ENCODE measurements at places on chromosomes 1 and 21.
A peak's percentile ranks its signal among the peaks of the same experiment; 100 is the strongest.

GRCh38 chr1:223771469-223771813 lies 59.1 kb downstream of the CAPN2 start:
- DNase-seq = no peak

DNA sequence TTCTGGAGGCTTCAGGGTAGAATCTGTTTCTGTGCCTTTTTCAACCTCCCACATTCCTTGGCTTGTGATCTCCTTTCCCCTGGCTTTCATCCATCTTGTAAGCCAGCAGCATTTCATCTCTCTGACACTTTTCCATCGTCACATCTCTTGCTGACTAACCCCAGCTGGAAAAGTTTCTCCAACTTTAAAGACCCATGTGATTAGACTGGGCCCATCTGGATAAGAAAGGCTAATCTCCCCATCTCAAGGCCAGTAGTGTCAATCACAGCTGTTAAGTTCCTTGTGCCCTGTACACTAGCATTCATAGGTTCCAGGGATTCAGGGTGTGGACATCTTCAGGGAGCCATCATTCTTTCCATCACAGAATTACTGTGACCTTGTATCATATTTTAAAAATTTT lies 452.1 kb downstream of the TTLL7 start:
- DNase-seq = no peak

DNA sequence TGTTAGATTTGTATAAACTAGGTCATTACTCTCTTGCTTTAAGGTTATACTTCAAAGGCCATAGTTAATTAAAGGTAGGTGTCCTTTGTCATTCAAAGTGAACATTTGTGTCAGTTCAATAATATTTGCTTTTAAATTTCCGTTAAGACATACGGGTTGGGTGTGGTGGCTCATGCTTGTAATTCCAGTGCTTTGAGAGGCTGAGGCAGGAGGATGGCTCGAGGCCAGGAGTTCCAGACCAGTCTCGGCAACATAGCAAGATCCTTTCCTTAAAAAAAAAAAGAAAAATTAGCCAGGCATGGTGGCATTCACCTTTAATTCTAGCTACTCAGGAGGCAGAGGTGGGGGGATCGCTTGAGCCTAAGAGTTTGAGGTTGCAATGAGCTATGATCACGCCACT lies 80.4 kb downstream of the KIF26B start:
- DNase-seq = no peak

DNA sequence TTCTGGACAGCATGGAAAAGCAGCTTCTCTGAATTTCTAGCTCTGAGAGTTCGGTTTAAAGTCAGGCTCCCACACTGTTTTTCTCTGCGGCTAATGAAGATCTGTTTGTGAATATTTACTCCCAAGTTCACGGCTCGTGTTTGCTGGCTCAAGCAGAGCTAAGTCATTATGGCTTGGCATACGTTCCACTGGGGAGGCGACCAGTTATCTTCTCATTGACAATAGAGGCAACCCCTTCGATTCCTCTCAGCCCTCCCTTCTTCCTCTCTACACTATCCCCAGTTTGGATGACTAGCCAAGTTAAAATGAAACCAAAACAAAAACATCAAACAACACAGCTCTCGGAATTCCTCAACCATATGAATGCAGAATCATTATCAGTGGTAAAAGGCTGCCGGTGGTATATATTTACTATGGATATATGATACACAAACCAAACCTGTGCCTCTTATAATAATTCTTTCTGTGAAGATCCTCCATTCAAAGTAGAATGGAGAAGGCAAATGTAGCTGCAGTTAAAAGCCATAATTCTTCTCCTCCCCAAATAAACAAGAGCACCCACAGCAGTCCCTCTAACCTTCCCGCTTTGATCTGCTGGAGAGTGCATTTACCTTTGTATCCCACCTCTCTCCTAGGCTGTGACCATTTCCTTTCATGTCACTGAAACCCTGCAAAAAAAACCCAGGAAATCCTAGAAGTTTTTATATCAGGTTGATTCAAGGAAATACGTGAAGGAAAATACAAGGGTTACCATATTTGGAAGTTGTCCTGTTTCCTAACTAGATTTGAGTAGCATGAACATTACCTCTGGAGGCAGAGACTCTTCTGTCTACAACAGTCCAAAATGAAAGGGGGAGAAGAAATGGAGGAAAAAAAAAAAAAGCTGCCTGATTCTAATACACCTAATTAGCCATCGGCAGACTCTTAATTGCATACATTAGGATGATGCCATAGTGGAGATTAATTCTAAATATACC lies 108.3 kb upstream of the USH2A start:
- DNase-seq = peak; percentile 0

DNA sequence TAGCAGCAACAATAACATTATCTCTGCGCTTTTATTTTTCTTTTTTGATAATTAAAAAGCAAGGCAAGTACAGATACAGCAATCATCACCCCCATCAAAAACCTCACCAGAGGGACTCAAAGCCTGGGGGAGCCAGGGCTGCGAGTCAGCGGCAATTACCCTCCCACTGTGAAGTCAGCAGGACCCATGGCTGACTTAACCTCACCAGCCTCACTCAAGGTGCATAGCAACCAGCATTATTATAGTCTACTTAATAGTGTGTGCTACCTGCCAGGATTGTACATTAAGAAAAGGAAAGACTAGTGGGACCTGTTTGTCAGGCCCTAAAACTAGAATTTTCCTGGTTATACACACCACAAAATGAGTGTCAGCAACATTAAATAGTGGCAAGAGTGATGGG lies 28.9 kb upstream of the SERBP1 start:
- DNase-seq = no peak

DNA sequence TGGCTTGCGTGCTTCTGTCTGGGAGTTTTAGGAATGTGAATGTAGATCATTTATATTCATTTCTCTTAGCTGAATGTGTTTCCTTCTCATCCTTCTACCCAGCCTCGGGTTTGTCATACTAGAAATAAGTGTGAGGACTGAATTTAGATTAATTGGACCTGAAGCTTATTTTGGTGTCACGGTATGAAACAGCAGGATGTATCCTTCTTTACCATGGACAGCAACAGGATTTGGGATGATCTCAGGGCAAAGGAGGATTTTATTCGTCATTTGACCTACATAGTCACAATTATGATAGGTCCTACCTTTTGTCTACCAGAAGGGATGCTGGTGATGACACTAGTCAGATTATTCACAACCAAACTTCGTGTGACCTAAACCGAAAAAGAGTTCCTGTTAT lies 127.4 kb downstream of the FMN2 start:
- DNase-seq = no peak

- DNase-seq = peak; percentile 4
These were observed 45.5 kb downstream of the TOR1AIP2 start for GRCh38 chr1:179831852-179832699.

DNA sequence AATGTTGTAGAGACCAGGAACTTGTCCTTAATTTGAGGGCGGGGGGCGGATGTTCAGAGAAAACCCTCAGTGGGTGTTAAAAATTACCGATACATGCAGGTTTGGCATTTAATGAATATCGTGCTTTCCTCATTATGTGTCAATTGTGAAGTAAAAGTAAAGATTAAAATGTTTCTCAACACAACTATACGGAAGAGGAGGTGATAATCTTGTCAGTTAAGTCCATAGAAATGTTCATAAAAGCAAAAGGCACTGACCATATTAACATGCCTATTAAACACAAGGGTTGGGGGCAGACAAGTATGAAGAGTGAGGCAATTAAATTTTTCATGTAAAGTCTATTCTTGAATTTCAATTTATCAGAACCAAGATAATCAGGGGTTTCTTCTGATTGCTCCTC lies 1.3 kb downstream of the BRINP3 start:
- DNase-seq = no peak

DNA sequence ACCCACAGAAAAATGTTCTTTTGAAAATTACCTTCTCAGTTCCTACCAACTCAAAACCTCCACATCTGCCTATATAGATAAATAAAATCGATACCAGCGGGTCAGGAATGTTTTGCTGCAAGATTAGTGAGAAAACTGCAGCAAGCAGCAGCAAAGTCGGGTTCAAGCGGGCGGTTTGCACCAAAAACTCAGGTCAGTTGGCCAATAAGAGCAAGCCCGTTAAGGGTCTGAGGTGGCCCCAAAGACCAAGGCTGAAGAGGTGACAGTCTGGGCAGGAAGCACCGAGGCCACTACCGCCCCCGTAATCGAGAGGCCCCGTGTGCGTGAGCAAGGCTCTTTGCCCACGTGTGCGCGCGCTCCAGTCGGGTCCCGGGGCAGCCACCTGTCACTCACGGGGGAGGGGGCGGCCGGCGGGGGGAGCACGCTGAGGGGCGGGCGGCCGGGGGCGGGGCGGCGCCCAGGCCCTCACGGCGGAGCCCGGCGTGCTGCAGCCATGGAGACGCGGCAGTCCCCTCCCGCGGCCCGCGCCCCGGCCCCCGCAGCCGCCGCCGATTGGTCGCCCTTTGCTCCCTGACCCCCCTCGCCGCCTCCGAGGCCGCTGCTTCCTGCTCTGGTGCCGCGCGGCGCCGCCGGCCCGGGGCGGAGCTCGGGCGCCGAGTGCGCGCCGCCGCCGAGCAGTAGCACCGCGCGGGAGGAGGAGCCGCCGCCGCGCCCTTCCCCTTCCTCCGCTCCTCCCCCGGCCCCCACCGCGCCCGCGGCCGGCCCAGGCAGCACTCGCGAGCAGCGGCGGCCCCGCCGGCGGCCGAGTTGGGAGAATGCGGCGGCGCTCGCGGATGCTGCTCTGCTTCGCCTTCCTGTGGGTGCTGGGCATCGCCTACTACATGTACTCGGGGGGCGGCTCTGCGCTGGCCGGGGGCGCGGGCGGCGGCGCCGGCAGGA lies at the start of gene GALNT2:
Gene GALNT2, plus strand, starts transcription at position 773 of the 939 bp plus-strand sequence. Its CDS starts 43 bp downstream, at position 816.
- DNase-seq = peak; percentile 92

DNA sequence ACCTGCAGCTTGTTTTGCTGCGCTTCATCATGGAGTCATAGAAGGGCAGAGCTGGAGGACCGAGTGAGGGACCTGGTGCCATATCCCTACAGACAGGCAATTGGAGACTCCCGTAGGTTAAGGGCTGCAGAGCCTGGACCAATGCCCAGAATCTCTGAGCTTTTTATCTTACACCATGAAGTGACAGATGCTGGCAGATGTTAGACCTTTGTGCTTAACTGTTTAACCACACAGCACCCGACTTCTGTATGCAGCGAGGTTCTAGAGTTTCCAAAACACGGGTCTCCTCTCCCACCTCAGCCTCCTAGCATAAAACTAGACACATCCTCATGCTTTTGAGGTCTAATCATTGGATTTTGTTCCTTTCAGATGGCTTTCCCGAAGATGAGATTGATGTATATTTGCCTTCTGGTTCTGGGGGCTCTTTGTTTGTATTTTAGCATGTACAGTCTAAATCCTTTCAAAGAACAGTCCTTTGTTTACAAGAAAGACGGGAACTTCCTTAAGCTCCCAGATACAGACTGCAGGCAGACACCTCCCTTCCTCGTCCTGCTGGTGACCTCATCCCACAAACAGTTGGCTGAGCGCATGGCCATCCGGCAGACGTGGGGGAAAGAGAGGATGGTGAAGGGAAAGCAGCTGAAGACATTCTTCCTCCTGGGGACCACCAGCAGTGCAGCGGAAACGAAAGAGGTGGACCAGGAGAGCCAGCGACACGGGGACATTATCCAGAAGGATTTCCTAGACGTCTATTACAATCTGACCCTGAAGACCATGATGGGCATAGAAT lies 47.6 kb downstream of the B3GALT5 start:
- DNase-seq = no peak

GRCh38 chr21:45251635-45252447 lies 35.9 kb downstream of the POFUT2 start:
- no peak for DNase-seq

DNA sequence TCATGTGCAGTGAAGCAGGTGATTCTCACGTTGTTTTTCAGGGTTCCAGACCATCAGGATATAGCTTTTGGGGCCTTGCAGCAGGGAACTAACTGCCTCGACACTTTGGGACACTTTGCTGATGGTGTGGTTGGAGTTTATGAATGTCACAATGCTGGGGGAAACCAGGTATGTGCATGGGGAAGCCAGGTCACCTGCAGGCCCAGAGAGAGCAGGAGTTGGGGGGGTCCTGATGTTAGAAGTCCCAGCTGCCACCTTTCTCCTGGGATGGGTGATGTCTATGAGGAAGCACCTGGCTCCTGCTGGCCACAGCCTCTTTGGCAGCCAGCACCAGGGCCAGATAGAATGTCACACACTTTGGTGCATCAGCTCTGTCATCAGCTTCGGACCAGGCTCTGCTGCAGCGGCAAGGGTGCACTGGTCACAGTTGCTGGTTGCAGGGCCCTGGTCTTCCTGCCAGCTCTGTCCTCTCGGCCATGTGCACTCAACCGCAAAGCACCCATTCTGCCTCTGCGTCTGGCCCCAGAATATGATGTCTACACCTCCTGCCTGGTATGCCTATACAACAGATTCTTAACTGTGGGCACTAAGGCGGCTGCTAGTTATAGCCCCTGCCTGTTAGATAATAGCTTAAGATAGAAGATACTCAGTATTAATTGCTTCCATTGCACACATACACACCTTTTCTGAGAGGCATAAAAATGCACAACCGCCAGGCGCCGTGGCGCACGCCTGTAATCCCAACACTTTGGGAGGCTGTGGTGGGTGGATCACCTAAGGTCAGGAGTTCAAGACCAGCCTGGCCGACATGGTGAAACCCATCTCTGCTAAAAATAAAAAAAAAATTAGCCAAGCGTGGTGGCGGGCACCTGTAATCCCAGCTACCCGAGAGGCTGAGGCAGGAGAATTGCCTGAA lies 160.7 kb downstream of the PGBD5 start:
- DNase-seq = no peak

DNA sequence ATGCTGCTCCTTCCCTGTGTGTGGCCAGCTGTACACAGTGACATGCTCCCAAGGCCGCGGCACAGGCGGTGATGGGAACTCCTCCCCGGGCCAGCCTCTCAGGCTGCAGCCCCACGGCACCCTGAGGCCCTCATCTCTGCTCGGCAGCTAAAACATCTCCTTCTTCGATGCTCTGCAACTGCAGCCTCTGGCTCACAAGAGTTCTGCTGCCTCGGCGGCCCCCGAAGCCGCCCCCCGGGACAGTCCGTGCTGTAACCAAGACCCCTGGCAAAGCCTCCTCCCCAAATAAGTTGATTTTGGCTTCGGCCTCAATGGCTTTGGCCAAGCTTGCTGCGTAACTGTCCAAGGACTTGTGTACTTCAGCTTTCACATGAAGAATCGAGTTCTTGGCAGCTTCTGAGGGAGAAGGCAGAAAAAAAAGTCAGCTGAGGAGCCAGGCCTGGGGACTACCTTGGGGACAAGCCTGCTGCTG lies 51.3 kb downstream of the GPR161 start:
- DNase-seq = no peak

- peak; percentile 9 for DNase-seq
These were observed 69.8 kb downstream of the CR1 start for GRCh38 chr1:207565546-207566468.

DNA sequence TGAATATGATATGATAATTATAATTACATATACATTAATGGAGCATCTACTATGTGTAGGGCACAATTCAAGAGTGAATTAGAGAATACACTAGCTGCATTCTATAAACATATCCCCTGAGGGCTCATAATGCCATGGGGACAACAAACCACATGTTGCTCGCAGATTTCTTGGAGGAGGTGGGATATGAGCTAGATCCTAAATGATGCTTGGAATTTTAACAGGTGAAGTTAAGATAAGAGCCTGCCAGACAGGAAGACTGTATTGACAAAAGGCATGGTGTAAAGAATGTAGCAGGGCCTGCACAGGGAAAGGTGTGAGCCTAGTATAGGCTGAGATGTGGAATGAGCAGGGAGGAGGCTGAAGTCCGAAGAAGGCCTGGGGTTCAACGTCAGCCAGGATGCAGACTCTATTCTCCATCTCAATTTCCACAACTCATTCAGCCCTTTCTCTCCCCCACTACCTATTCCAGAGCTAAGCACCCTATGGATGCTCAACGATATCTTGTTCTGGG lies 120.2 kb downstream of the ELAVL4 start:
- DNase-seq = no peak

- no peak for DNase-seq
These were observed 32.6 kb downstream of the TMEM200B start for GRCh38 chr1:29090937-29091618.

- DNase-seq = no peak
These were observed 583 bp upstream of the RNF223 start for GRCh38 chr1:1074631-1075147.

Measured in activated CD4-positive, alpha-beta T cell treated with anti-CD3 and anti-CD28 coated beads, Interleukin-2, Interleukin-6, amounts not matched to agents 100 ng/mL and 50 ng/mL, durations not matched to agents 16 hours and 8 hours (primary cell).